Upper lobe of left lung (tissue), 6 donors: ENCODE measurements at places on chromosomes 11 and 22.

DNA sequence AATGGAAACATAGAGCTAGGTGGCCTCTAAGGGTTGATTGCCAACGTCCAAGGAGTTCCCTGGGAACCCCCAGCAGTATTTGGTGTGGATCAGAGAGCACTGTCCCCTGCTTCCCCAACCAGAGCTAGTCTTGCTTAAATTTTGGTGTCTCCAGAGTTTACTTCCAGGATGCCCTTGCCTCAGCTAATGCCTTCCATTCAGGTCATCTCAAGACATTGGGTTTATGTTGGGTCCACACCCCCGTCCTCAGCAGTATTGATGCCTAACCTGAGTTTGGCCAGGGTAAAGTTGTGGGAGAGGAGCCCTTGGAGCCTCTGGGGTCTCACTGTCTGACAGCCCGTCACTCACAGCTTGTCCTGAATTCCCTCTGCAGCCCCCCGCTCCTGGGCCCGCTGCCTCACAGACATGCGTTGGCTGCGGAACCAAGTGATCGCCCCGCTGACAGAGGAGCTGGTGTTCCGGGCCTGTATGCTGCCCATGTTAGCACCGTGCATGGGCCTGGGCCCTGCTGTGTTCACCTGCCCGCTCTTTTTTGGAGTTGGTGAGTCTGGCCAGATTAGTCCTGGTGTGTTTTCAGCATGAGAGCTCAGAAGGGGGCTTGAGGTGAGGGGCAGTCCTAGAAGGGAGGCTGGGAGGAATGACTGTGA lies 1.4 kb downstream of the RCE1 start:
- peak; percentile 65 for DNase-seq

DNA sequence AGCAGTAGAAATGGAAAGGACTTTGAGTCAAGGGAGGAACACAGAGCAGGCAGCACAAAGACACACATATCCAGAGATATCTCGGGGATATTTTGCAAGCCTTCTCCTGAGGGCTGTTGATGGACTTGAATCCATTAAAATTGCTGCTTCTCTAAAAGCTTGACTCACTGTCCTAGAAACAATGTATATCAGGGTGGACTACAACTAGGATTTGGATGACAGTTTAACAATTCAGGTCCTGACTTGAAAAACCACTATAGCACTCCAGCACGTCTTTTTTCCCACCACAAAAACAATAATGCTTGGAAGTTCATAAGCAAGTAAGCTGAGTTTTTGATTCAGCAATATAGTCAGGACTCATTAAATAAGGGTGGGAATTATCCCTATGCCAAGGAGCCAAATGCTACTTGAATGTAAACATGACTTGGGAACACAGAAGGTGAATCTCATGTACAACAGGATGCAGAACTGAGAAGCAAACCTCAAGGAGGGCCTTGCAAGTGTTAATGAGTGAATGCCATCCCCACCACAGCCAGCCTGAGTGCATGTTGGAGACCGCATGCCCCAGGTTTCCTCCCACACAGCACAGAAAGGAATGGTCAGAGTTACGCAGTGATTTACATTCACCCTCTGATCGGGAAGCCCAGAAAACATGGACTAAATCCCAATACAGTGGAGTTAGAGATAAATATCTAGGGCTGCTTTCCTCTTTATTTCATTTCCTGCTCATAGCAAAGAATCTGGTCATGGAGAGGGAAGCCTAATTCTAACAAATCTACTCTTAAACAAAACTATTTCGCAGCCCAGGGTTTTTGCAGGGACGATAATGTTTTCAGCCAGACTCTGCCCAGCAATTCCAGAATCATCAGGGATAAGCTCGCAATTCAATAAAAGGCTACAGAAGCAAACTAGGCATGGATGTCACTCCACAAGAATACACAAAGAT lies 98.4 kb upstream of the OR9G4 start:
- DNase-seq = no peak

- DNase-seq = no peak
Observed at GRCh38 chr11:63242089-63242781, 1.2 kb downstream of the SLC22A25 start.

GRCh38 chr11:32087597-32087996 lies 3.3 kb upstream of the RCN1 start:
- no peak for DNase-seq

GRCh38 chr11:119778391-119779194 lies 49.6 kb upstream of the NECTIN1 start:
- no peak for DNase-seq

DNA sequence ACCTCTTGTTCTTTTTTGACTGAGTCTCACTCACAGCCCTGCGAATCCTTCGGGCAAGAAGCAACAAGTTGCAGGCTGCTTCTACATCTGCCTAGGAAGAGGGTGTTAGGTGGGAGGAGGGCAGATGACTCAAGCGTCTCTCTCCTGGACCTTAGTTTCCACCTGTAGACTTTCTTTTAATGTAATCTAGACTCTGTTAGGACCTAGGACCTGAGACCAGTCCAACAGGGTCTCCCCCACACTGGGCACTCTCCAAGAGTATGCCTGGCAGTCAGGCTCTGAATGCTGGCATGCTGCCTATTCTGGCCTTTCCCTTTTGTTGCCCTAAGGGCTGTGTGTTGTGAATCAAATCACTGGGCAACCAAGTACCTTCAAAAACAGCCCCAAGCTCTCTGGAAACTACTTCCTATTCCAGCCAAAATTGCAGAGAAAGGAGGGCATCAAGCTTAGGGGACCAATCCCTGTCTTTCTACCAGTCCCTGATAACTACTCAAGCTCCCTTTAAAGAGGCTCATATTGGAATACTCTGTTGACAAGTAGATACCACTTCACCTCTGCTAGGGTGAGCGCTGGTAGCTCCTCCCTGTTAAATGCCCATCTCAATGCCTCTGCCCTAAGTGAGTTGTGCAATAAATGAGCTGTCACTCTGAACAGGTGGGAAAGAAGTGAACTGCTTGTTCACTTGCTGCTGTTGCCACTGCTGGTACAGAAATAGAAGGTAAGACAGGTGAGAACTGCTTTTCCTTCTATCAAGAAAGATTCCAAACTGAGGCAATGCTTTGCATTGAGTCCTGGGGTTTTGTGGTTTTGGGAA lies at the start of gene BBOX1:
BBOX1 (plus strand) TSS at position 514 of the 814 bp plus-strand sequence. CDS start 14,616 bp downstream, outside the sequence.
- no peak for DNase-seq

- peak; percentile 8 for DNase-seq
Observed at GRCh38 chr11:69326622-69327219, 32.8 kb downstream of the MYEOV start.

GRCh38 chr11:70788248-70789022 lies 390.1 kb downstream of the CTTN start:
- DNase-seq = no peak

DNA sequence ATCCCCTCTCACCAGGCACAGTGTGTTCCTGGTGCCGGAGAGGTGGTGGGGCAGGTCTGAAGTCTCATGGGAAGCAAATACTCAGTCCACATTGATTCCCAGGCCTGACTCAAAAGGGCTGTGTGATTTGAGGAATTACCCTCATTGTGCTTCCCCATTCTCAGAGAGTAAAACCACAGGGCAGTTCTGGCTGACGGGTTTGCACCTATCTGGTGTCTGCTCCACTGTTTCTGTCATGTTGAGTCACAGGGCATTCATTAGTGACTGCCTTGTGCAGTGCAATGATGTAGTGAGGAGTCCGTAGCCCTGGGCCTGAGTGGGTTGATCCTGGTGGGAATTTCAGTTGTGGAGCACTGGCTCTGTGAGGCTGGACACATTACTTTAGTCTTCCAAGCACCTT lies 85.2 kb upstream of the ARHGAP20 start:
- peak; percentile 50 for DNase-seq

DNA sequence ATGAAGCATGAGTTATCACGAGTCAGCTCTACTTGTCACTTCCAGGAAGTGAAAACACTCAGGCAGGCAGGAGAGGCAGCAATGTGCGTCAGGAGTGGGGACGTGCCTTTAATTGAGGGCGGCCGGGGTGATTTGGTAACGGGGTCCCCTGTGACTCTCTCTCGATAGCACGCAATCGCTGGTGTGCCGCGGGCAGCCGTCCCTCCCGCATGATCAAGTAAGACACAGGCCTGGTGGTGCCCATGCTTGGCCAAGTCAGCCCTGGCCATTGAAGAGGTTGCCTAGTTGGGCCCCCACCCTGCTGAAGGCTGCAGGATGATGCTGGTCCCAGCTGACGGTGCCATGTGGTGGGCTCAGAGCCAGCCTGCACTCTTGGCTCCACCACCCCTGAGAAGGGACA lies 29.7 kb downstream of the CACNG2 start:
- peak; percentile 70 for DNase-seq

DNA sequence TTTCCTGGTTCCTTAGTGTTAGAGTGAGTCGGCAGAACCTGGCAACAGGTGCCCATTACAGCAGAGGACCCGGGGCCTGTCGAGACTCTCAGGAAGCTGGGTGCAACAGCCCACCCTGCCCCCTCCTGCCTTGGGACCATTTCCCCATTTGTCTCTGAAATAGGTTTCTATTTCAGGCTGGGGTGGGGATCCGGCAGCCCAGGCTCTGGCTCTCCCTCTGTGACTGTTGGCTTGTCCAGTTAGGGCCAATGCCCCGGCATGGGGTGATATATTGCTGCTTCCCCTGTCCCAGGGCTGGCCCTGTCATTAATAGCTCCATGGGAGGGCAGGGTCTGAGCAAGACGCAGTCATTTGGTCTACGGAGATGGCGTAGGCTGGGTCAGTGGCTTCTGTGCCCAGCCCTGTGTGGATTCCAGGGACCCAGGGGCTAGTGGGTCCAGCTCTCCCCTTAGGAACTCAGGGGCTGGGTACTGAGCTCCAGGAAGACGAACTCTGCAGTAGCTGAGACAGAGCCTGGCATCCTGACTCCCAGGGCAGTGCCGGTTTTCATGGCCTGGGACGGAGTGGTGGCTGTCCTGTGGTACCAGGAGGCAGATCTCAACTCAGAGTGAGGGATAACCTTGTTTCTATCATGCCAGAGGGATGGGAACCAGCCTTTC lies 2.7 kb downstream of the P2RY6 start:
- no peak for DNase-seq

DNA sequence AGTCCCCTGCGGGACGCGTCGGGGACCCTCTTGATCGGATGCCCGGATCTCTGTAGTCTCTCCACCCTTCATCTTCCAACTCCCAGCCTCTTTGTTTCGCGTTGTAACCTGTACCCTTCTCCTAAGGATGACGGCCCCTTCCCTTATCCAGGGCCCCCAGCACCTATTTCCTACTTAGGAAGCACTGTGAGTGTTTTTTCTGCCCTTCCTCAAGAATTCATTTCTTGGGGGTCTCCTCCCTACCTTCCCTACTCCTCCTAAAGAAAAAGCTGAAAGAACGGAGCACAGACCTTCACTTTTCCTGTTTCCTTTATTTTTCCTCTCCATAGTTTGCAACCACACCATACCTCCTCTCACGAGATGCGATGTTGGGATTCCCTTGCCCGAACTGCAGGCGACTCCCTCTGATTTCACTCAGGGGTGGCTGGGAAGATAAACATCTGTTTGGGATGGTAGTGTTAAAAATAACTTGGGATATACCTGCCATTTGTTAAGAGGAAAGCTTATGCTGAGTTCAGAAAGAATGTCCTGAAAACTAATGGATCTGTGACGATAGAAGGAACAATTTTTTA lies 593 bp downstream of the FAM118B start:
- DNase-seq = no peak
